Stimulated activated CD8-positive, alpha-beta memory T cell treated with anti-CD3 and anti-CD28 coated beads, Interleukin-7, amount 100 ng/mL, for 1 hour (primary cell): ENCODE measurements at places on chromosomes 7 and 10.

GRCh38 chr7:119964788-119965542 is 308.0 kb upstream of the KCND2 start:
- DNase-seq, result no peak

GRCh38 chr10:69897432-69897831 is 95.7 kb downstream of the COL13A1 start:
- no peak for DNase-seq

DNA sequence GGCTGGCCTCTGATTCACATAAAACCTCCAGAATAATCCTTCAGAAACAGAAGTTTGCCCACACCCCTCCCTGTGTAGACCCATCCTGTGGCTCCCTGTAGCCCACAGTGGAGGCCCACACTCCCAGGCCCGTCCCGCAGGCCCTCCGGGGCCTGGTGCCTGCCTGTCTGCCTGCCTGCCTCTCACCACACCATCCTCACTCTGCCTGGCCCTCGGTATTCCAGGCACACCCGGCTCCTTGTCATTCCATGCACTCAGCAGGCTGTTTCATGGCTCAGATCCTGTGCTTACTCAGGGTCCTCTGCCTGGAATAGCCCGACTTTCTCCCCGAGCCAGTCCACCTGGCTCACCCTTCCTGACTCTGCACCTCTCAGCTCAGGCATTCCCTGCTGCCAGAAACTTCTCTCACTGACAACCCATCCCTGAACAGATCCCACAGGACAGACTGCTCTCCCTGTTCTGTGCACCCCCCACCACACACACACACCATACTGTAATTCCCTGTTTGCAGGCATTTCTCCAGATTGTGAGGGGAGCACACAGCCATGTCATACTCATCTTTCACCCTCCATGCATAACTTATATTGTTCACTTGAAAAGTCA is 498.0 kb upstream of the ZMIZ1 start:
- no peak for DNase-seq

DNA sequence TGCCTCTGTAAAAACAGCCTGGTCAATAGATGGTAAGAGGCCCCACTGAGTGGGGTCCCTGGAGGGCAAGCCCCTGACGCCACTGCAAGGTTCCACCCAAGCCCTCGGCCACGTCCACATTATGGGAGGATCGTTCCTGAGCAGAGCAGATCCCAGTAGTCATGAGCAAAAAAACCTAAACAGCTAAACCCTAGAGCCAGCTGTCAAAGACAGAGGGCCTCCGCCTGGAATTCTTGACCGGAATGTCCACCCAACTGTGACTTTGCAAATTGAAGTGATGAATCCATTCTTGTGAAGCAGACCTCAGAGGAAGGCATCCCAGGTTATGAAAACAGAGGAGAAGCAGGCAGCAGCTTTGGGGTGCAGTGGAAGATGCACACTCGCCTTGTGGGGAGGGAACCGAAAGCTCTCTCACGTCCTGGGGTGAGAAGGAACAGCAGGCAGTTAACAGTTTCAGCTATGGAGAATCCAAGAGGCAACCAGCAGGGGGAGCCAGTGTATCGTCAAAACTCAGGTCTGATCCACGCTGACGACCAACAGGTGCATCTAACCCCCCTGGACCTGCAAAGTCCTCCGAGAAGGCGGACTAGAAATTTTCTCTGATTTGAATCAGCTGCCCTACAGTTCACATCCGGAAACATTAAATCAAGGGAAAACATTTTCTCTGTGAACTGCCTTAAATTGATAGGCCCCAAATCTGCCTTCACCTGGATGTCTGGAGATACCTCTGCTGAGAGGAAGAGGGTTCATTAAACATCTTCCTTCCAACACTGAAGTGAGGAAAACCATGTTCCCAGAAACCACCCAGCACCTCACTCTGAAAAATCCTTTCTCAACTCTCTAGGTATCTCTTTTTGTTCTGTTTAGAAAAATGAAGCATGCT is 139.1 kb upstream of the PFKP start:
- DNase-seq, result no peak

- DNase-seq, result no peak
Observed at GRCh38 chr7:132392713-132393112, 183.6 kb downstream of the PLXNA4 start.
